Stimulated activated CD8-positive, alpha-beta memory T cell treated with anti-CD3 and anti-CD28 coated beads, Interleukin-15, amount 100 ng/mL, for 24 hours (primary cell): ENCODE measurements at places on chromosomes 2 and 18.

GRCh38 chr2:217975626-217976025 lies 27.2 kb downstream of the TNS1 start:
- no peak for DNase-seq

DNA sequence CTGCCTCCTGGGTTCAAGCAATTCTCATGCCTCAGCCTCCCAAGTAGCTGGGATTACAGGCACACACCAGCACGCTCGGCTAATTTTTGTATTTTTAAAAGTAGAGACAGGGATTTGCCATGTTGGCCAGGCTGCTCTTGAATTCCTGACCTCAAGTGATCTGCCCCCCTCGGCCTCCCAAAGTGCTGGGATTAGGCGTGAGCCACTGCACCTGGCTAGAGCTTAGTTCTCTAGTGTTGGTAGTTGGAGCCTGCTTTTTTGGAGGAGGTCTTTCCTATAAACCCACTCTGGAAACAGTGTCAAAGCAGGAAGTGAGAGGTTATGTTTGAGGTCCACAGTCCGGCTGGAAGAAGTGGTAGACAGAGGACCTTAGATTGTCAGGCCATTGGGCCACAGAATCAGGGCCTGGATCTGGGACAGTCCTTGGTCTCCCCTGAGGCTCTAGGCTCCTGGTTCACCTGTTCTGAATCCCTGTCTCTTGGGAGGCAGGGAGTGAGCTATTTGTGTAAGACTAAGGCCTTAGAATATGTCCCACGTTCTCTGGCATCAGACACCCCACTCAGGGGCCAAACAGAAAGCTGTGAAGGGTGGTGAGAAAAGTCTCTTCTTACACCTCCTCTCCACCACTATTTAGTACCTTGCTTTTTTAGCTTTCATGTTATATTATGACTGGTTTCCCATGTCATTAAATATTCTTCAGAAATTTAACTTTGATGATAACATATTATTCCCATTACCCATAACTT lies 34.5 kb downstream of the PCBP1 start:
- DNase-seq, result no peak

DNA sequence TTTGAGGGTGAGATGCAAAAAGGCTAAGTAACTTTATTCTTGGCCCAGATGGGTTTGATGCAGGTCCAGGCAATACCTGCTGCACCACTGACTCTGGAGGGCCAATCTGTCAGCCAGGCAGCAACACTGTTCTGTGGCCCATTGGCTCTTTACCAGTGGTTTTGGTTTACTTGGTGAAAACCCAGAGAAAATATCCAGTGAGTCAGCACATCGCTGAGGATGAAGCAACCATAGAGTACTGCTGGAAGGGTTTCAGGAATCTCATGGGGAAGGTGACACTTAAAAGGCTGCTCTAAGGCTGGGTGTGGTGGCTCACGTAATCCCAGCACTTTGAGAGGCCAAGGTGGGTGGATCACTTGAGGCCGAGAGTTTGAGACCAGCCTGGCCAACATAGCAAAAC lies 192.5 kb upstream of the FAM98A start:
- DNase-seq, result no peak

DNA sequence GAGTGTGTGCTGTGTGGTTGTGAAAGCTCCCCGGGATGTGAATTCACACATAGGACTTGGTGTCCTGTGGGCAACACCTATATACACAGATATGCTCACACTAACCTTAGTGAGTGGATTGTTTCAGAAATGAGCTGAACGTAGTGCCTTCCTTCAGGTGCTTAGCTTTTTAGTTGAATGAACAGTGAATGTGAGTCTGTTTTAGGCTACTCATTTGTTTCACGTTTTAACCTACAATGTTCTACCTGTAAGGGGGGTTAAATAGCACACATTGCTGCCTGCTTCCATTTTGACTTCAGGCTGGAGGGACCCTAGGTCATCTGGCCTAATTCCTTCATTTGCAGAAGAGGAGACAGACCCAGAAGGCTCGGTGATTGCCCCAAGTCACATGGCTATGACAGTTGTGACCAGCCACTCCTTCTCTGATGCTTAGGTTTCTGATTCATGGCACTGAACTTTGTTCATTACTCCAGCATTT lies 1.0 kb downstream of the PLEK start:
- no peak for DNase-seq
